Activated CD4-positive, alpha-beta memory T cell treated with anti-CD3 and anti-CD28 coated beads, Interleukin-2, amount 10 ng/mL, durations not matched to agents 7 days and 5 days (primary cell): ENCODE measurements at places on chromosomes 2 and 18. TPM values are rescaled to one million over a fixed set of nuclear protein-coding genes. Genes with fewer than 3 reads are reported as not detected.

GRCh38 chr2:163417596-163418337 lies 318.0 kb downstream of the FIGN start:
- no peaks in the 10 kb centered on the region for H3K36me3 ChIP-seq
- no peak overlapping the region for H3K27ac ChIP-seq
- no peak for DNase-seq
- no peaks in the 10 kb centered on the region for H3K4me1 ChIP-seq
- H3K4me3 ChIP-seq: no peak overlapping the region
- H3K27me3 ChIP-seq: no peaks in the 10 kb centered on the region

- H3K27me3 ChIP-seq: no peaks in the 10 kb centered on the region
- H3K27ac ChIP-seq: no peak overlapping the region
- no peaks in the 10 kb centered on the region for H3K36me3 ChIP-seq
- DNase-seq: no peak
Measured at GRCh38 chr2:7613831-7614230, 696.6 kb downstream of the RNF144A start.

- no peak for DNase-seq
- H3K4me3 ChIP-seq: no peak overlapping the region
Measured at GRCh38 chr2:65634304-65634703, 201.9 kb upstream of the SPRED2 start.

GRCh38 chr2:54456612-54457322 lies 640 bp downstream of the SPTBN1 start:
- H3K27me3 ChIP-seq: peaks cover 54% of the 10 kb centered on the region
- H3K27ac ChIP-seq: no peak overlapping the region
- H3K36me3 ChIP-seq: no peaks in the 10 kb centered on the region
- H3K4me1 ChIP-seq: peaks cover 16% of the 10 kb centered on the region

GRCh38 chr2:181750305-181750704 lies 70.0 kb upstream of the NEUROD1 start:
- H3K27ac ChIP-seq: no peak overlapping the region
- no peaks in the 10 kb centered on the region for H3K4me1 ChIP-seq
- H3K36me3 ChIP-seq: no peaks in the 10 kb centered on the region
- no peak for DNase-seq
- H3K4me3 ChIP-seq: no peak overlapping the region
- peaks cover 58% of the 10 kb centered on the region for H3K27me3 ChIP-seq

- no peak overlapping the region for H3K27ac ChIP-seq
- DNase-seq: no peak
- H3K4me1 ChIP-seq: no peaks in the 10 kb centered on the region
- H3K4me3 ChIP-seq: no peak overlapping the region
- peaks cover 30% of the 10 kb centered on the region for H3K27me3 ChIP-seq
Measured at GRCh38 chr2:29902356-29902755, 19.0 kb downstream of the ALK start.

GRCh38 chr2:161355106-161355505 lies 46.9 kb downstream of the PSMD14 start:
- no peak overlapping the region for H3K4me3 ChIP-seq
- no peak overlapping the region for H3K27ac ChIP-seq

Gene TANC1
- total RNA-seq: 0.55 TPM

Gene REG3A
- total RNA-seq: not detected
